ENCODE measurements at places on chromosomes 3 and 15.

GRCh38 chr3:55701997-55702396 is 214.9 kb upstream of the WNT5A start:
- no peak for DNase-seq

DNA sequence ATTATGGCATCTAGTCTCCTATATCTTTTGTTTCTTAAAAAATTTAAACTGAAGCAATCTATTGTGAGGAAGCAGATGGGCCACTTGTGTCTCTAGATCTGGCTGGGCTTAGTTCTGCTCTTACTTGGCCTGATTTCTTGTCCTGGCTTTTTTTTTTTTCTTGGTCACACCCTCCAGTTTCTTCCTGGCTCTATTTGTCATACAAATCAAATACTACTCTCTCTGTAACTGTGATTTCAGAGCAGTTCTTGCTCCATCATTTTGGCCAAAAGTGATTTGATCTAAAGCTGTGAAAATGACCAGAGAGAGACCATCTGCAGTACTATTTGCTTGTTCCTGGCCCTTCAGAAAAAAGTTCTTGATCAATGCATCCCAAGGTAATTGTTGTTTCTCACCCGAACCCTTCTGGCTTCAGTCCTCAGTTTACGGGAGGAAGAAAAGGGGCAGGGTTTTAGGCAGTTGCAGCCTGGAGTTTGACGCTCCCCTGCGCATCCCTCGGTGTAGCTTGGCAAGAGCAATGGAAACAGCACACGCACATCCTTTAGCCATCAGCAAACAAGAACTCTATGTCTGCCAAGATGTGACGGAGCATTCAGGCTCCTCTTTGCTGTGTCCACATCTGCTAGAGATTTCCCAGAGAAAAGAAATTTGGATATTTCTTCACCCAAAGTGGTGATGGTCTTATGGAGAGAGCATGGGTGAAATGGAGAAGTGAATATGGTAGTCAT is 31.6 kb downstream of the CHST2 start:
- DNase-seq = no peak

DNA sequence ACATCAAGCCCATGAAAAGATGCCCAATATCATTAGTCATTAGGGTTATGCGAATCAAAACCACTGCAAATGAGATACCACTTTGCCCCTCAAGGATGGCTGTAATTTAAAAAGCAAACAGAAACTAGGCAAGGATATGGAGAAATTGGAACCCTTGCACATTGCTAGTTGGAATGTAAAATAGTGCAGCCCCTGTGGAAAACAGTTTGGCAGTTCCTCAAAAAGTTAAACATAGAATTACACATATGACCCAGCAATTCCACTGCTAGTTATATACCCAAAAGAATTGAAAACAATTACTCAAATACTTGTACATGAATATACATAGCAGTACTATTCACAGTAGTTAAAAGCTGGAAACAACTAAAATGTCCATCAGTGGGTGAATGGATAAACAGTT is 186.8 kb upstream of the CGNL1 start:
- DNase-seq = no peak

GRCh38 chr3:195197765-195198425 is 73.1 kb downstream of the XXYLT1 start:
- DNase-seq = peak; percentile 84

- no peak for DNase-seq
Observed at GRCh38 chr3:142886021-142886420, 2.9 kb downstream of the PCOLCE2 start.

DNA sequence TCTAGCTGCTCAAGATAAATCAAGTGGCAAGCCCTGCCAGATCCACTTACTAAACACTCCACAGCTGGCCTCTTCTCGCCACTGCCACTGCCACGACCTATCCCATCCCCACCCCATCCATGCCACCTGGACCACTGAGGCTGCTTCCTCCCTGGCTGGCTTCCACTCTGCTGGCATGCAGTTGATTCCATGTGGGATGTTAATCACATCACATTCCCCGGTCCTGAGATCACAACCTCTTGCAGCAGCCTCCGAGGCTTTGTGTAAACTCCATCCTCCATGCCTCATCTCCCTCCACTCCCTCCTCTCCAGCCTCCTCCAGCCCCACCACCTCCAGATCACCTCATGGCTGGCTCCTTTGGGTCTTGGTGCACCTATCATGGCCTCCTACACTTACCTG is 7.7 kb downstream of the NCKIPSD start:
- DNase-seq = no peak

GRCh38 chr15:45704329-45705249 is 69.8 kb downstream of the SQOR start:
- no peak for DNase-seq

- DNase-seq = no peak
Observed at GRCh38 chr15:80179935-80180334, 27.1 kb downstream of the FAH start.

GRCh38 chr15:76337059-76337695 is 604 bp downstream of the ISL2 start:
- DNase-seq = no peak

- DNase-seq = peak; percentile 32
Observed at GRCh38 chr3:70471464-70472342, 159.3 kb upstream of the MDFIC2 start.

DNA sequence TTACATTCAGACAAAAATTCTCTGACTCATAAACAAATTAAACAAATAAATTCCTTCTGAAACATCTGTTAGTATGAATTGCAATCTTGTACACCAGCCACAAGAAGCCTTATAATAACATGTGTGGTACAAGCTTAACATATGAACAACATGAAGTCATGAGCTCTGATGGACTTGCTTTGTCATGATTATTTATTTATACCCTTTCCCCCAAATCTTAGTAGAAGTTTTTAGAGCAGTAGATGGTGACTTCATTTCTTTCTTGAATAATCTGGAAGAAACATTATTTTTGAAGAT is 633.4 kb downstream of the EPHA3 start:
- no peak for DNase-seq

- no peak for DNase-seq
Observed at GRCh38 chr3:100606894-100607512, 2.4 kb upstream of the ADGRG7 start.

DNA sequence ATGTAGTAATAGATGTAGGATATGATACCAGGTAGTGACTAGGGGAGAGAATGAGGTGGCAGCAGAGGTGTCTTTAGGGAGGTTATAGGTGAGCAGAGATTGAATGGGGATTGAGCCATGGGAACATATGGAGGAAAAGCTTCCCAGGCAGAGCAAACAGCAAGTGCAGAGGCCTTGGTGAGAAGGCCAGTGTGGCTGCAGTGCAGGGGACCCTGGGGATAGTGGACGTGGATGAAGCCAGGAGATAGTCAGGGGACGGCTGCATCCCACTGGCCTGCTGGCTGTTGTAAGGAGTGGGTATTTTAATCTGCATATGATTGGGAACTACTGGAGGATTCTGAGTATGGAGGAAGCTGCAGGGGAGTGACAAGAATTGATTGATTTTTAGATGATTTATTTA is 62.7 kb upstream of the TRAK1 start:
- DNase-seq = no peak

DNA sequence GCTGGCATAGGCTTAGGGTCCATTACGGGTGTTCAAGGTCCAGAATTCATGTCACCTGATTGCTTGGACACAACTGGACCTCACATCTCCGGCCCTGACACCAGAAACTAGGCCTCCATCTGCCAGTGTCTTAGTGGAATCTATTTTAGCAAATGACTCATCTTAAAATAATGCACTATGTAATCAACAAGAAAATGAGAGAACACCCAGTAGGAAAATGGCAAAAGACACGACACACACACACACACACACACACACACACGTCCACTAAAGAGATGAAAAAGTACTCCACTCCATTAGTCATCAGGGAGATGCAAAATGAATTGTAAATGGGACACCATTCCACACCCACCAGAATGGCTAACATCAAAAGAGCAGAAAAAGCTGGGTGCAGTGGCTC is 11.2 kb downstream of the APBA2 start:
- peak; percentile 84 for DNase-seq

- no peak for DNase-seq
Observed at GRCh38 chr3:12574661-12575060, 17.8 kb downstream of the MKRN2 start.

DNA sequence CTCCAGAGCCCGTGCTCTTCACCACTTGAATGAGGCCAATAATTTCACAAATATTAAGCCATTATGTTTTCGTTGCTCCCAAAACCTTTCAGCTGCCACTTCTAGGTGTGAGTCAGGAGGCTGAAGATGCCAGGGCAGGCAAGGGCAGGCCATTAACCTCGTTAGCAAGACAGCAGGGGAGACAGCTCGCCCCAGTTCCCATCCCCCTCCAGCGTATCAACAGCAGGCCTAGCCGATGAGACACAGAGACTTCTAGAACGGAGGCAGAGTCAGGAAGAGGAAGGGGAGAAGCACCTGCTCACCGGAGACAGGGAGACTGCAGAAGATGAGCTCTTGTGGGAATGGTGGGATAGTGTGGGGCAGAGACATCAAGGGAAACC is 28.0 kb upstream of the PLA2G4E start:
- DNase-seq = no peak

- DNase-seq = no peak
Observed at GRCh38 chr3:46899151-46900006, 21.9 kb downstream of the PTH1R start.

GRCh38 chr3:103247459-103247858 is 812.6 kb downstream of the ZPLD1 start:
- DNase-seq = no peak

DNA sequence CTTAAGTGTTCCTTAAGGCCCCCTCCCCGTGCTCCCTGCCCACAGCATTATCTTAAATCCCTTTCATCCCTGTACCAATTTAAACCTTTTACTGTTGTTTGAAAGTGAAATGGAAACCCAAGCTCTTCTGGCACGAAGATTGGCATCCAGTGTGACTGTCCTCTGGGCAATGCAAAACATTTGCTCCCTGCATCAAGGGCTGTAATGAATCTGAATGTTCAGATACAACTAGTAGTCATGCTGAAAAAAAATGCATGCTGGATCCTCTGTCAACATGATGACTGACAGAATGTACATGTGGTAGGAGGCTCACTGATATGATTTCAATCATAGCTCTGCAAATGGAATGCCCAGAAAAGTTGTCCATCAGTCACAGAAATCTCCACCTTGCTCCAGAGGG is 8.1 kb upstream of the CDIN1 start:
- DNase-seq = no peak

- DNase-seq = no peak
Observed at GRCh38 chr15:69602921-69603320, 150.3 kb downstream of the RPLP1 start.

DNA sequence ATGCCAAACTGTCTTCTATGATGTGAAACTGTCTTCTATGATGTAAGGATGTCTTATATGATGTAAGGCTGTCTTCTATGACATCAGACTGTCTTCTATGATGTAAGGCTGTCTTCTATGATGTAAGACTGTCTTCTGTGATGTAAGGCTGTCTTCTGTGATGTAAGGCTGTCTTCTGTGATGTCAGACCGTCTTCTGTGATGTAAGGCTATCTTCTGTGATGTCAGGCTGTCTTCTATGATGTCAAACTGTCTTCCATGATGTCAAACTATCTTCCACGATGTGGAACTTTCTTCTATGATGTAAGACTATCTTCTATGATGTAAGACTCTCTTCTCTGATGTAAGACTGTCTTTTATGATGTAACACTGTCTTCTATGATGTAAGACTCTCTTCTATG is 27.9 kb downstream of the MGLL start:
- DNase-seq = no peak

- DNase-seq = no peak
Observed at GRCh38 chr3:65671004-65671403, 367.7 kb downstream of the MAGI1 start.

DNA sequence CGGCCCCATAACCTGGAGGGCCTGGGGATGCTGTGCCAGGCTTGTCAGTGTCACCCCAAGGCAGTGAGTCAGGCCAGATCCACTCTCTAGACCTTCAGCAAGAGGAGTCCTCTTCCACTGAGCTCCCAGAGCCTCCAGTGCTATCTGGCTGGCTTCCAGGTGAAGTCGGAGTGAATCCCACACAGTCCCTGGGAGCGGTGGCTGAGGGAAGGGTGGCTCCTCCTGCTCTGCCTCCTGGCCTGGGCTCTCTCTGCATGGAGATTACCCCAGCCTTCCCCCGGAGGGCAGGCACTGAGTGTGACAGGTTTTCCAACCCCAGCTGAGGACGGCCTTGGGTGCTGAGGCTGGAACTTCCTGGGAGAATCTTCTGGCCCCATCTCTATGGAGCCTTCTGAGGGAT is 82.7 kb downstream of the EPHB1 start:
- no peak for DNase-seq

GRCh38 chr15:29666241-29666640 is 156.0 kb downstream of the TJP1 start:
- no peak for DNase-seq
